ENCODE measurements at places on chromosomes 6 and 20. TPM values are rescaled to one million over a fixed set of nuclear protein-coding genes. Genes with fewer than 3 reads are reported as not detected.

The SYNDIG1 gene
- total RNA-seq: not detected

DNA sequence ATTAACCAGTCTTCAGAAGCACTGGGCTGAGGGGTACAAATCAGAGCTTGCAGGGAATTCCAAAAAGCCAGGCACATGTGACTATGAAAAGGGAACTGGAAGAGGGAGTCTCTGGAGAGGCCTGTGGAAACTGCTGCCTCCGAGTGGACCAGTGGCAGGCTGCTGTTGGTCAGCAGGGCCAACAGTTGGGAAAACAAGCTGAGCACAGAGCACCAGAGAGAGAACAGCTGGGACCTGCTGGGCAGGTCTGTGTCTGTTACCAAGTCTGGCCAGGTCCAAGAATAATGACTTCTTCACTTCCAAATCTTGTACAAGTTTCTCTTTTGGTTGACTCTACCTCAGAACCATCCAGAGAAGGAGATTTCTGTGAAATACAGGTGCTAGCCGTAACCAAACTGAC is 81.4 kb downstream of the LIN28B start:
- no peak for DNase-seq
- H3K4me3 ChIP-seq: no peak overlapping the region
- H3K4me1 ChIP-seq: no peaks in the 10 kb centered on the region

DNA sequence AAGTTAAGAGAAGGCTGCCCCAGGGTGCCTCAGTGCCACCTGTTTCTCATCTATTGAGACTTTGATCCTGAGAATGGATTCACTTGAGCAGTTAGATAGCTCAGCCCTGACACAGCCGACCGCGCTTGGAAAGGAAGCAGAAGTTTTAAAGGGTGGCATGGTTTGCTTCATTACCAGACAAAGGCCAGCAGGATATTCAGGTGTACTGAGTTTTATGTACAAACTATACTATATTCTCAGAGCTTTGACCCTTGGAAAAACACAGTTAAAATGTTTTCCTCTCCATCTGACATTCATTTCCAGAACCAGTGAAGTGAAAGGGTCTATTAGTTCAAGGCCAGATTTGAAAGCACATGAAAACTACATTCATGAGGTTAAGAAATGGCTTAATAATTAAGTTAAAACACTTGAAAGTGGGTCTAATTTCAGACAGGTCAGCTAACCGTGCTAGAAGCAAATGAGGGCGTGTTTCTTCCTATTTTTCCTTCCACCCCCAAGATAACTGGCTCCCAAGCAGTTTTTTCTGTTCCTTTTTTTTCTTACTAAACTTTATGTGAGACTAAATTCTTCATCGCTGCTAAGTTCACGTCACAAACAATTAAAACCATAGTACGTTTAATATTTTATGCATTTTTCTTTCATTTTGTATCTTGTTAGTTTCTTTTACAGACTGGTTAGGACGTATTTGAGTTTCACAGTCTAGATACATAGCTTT is 385.3 kb upstream of the SOX4 start:
- DNase-seq: no peak
- no peak overlapping the region for H3K27ac ChIP-seq
- no peak overlapping the region for H3K4me3 ChIP-seq
- H3K36me3 ChIP-seq: no peaks in the 10 kb centered on the region

DNA sequence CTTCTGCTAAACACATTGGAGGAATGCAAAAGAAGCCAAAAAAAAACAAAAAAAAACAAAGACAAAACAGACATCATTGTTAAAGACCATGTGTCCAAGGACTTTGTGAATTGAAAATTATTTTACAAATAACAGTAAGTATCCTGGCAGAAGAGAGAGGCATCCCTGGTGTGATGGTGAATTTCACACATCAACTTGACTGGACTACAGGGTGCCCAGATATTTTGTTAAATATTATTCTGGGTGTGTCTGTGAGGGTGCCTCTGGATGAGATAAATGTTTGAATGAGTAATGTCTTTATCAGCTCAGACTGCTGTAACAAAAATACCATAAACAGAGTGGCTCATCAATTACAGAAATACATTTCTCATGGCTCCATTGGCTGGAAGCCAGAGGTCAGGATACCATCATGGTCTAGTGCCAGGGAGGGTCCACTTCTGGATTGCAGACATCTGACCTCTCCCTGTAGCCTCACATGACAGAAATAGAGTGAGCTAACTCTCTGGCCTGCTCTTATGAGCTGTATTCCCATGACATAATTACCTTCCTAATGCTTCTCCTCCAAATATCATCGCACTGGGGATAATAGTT is 12.2 kb upstream of the C6orf118 start:
- peak; percentile 55 for DNase-seq
- no peak overlapping the region for H3K4me3 ChIP-seq
- no peaks in the 10 kb centered on the region for H3K27me3 ChIP-seq
- H3K27ac ChIP-seq: no peak overlapping the region
- H3K4me1 ChIP-seq: no peaks in the 10 kb centered on the region

GRCh38 chr20:35564905-35565304 is 23.0 kb downstream of the ERGIC3 start:
- no peaks in the 10 kb centered on the region for H3K27me3 ChIP-seq
- H3K4me3 ChIP-seq: no peak overlapping the region
- H3K27ac ChIP-seq: no peak overlapping the region

DNA sequence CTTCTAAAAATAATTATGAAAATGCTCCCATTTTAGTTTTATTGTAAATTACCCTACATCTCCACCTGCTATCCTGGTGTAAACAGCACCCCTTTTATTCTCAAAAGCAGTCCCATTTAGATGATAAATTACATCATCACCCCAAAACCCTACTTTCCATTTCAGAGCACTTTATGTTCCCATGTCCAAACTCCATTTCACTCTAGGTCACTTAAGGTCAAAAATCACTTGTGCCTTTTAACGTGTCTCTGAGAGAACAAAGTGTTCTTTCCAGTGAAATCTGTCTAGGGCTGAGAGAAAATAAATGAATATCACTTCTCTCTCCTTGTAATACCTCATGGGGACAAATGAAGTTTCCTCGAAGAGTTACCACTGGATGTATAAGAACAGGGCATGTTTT is 157.3 kb downstream of the INSM1 start:
- H3K27me3 ChIP-seq: no peaks in the 10 kb centered on the region
- no peak overlapping the region for H3K4me3 ChIP-seq
- DNase-seq: no peak
- H3K27ac ChIP-seq: peak overlapping the region; percentile 45

DNA sequence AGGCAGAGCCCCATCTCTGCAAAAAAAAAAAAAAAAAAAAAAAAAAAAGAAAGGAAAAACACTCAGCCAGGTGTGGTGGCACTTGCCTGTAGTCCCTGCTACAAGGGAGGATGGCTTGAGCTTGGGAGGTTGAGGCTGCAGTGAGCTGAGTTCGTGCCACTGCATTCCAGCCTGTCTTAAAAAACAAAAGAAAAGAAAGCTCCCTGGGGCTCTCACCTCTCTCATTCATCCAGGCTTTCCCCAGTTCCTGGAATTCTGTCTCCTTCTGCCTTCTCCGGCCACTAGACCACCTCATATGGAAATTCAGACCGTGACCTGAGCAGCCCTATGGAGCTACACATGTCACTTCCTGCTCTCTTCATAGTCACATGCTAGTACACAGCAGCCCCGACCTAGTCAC is 101.1 kb upstream of the TAB2 start:
- H3K4me1 ChIP-seq: peaks cover 15% of the 10 kb centered on the region
- H3K27ac ChIP-seq: no peak overlapping the region
- no peaks in the 10 kb centered on the region for H3K36me3 ChIP-seq
- no peaks in the 10 kb centered on the region for H3K27me3 ChIP-seq
- no peak for DNase-seq

Measured in esophagus muscularis mucosa (tissue), 4 donors.